ENCODE measurements at places on chromosomes 7 and 10. TPM values are rescaled to one million over a fixed set of nuclear protein-coding genes. Genes with fewer than 3 reads are reported as not detected.

DNA sequence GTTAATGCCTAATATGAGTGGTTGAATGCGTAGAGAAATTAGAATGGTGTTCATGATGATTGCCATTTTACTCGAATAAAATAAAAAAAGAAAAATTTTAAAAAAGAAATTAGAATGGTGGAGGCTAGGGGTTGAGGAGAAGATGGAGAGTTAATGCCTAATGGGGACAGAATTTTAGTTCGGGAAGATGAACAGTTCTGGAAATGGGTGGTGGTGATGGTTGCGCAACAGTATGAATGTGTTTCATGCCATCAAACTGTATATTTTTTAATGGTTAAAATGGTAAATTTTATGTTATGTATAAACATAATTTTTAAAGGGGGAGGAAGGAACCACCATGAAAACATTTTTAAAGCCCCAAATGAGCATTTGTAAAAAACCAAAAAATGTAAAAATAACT is 140.1 kb upstream of the AGK start:
- DNase-seq: no peak

- no peak for DNase-seq
Measured at GRCh38 chr10:119409906-119410305, 132.6 kb downstream of the RGS10 start.

- no peak for DNase-seq
Measured at GRCh38 chr10:12800302-12800701, 201.2 kb downstream of the CCDC3 start.

DNA sequence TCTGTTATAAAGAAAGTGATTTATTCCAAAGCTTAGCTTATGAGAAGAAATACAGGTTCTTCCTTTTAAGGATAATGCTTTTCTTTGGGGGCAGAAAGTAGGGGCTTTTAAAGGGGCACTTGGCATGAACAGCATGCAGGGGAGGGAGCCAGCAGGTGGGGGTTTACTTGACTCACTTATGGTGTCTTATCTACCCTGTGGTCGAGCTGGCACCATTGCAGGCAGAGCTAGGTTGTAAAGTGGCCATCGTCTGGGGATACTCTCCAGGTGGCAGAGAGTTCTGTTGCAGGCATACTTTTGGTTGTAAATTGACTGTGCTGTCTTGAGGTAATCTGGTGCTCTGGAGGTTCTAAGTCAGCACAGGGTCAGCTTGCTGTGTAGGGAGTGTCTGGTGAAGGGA is 26.3 kb upstream of the IFRD1 start:
- no peak for DNase-seq

- DNase-seq: peak; percentile 16
Measured at GRCh38 chr10:23525406-23525805, 86.5 kb downstream of the OTUD1 start.

The CFAP46 gene
- total RNA-seq: 2.0 TPM

The TACR2 gene
- 0.82 TPM for total RNA-seq

Data from frontal cortex (tissue), 4 donors.